ENCODE measurements at places on chromosomes 11 and 22.

GRCh38 chr11:94672636-94673035 is 95.5 kb upstream of the AMOTL1 start:
- DNase-seq: no peak

DNA sequence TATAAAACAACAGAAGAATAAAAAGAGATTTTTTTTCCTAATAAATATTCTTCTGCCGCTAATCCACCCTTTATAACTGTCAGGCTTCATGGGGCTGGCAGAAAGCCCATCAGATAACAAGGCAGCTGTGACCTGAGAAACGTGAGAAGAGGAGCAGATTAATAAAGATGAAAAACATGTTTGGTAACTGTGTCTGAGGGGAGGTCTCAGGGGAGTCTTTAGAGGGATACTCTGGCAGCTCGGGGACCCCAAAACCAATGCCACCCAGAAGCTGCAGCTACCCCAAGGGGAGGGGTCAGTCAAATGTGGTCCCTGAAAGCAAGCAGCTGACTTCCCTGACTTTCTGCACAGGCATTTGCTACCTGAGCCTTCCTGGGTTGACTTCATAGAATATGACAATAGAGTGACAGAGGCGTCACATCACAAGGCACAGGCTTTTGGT is 48.4 kb upstream of the POU2AF1 start:
- no peak for DNase-seq

- DNase-seq: no peak
Measured at GRCh38 chr11:120413480-120413879, 77.3 kb downstream of the ARHGEF12 start.

DNA sequence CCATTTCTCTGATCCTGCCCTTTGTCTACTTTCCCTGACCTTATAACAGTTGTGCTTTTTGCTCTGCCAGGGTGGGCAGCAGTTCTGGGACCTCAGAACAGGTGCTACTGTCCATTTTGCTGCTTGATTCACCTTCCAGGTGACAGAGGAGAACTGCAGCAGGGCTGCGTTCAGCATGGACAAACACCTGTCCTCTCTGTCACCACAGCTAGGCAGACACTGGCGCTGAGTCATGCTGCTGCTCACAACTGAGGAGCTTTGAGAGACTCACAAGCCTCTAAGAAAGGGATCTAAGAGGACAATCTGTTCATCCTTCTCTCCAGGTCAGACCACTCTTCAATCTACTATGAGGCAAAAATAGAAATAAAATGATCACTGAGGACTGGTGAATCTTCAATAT is 1144.5 kb upstream of the CCDC90B start:
- DNase-seq: no peak

DNA sequence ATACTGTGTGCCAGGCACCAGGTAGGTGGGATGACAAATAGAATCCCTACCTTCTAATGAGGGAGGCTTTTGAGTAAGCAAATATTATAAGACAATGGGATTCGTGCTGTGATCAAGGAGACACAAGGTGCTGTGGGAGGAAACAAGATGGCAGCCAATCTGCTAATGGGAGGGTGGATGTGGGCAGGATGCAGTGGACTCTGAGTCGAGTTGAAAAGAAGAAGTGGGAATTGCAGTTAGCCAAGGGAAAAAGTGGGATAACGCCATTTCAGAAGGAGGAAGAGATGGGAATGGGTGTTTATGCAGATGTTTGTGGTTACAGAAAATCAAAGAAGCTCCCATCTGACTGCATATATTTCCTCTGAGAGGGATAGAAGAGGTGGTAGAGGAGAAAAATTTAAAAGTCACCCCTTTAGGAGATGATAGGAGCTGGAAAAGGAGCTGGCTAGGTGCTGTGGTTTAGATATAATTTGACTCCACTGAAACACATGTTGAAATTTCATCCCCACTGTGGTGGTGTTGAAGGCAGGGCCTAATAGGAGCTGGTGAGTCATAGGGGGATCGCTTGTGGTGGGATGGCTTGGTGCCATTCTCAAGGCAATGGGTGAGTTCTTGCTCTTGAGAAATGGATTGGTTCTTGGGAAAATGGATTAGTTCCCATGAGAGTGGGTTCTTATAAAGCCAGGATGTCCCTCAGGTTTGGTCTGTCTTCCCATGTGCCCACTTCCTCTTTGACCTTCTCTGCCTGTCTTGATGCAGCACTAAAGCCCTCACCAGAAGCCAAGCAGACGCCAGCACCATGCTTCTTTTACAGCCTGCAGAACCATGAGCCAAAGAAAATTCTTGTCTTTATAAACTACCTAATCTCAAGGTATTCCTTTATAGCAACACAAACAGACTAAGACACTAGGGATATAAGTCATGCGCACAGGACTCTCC is 30.0 kb upstream of the POU2AF1 start:
- no peak for DNase-seq

DNA sequence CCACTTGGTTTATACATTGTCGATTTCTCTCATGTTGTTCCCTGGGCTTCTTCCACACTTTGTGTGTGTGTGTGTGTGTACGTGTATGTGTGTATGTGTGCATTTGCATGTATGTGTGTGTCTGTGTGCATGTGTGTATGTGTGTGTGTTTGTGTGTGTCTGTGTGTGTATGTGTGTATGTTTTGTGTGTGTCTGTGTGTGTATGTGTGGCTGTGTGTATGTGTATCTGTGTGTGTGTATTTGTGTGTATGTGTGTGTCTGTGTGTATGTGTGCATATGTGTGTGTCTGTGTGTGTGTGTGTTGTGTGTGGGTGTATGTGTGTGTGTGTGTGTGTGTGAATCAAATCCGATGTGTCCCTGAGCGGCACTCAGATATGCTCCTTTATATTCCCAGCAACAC is 4.5 kb upstream of the SCGB1D2 start:
- DNase-seq: no peak

- DNase-seq: no peak
Measured at GRCh38 chr11:72951888-72952287, 137.7 kb downstream of the ATG16L2 start.

- DNase-seq: no peak
Measured at GRCh38 chr11:62108017-62108750, 15.6 kb upstream of the INCENP start.

Data from stimulated activated CD4-positive, alpha-beta T cell treated with anti-CD3 and anti-CD28 coated beads, Interleukin-2, amount 100 ng/mL, for 24 hours (primary cell).